DMS153 (cell line): ENCODE measurements at places on chromosomes 11 and 22.

- no peak for DNase-seq
These were observed 349.5 kb downstream of the TBC1D22A start for GRCh38 chr22:47111626-47112581.

DNA sequence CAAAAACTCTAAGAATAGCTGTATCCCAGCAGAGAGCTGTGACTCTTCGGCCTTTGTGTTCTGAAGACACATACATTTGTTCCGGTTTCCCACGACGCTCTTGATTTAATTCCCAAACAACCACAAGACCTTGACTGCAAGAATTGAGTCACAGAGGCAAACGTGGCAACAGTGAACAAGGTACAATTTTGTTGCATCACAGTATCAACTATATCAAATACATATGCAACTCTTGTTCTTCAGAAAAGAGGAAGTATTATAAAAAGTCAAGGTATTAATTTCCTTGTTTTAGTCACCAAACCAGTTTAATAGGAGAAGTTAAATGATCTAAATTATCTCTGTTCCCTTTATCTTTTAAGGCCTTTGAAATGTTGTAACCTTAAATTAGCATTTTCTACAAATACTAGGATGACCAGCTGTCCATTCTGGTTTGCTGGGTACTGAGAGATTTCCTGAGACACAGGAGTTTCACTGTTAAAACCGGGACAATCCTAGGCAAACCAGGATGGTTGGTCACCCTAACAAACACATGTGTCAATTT is 11.1 kb downstream of the HPS5 start:
- DNase-seq = no peak

GRCh38 chr11:36432738-36433137 is 77.3 kb downstream of the TRAF6 start:
- DNase-seq = no peak

GRCh38 chr11:35373284-35373933 is 45.9 kb downstream of the SLC1A2 start:
- DNase-seq = no peak

GRCh38 chr11:118838905-118839553 is 44.7 kb upstream of the CXCR5 start:
- DNase-seq = no peak

DNA sequence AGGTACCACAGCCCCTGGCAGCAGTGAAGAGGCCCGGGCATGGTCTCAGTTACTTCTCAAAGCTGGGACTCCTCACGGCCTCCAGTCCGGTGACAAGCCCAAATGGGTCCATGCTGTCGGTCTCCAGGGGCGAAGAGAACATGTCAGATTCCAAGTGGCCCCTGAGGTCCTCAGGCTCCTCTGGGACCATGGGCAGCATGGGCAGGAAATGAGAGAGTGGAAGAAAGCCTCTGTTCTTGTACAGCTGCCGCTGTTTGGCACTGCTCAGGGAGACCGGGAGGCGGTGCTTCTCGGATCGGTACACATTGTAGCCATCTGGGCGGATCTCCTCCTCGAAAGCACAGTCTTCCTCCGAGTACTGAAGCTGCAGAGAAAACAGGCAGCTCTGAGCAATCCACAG is 4.6 kb downstream of the FGF19 start:
- DNase-seq = peak; percentile 63

GRCh38 chr22:28064920-28065319 is 145.9 kb upstream of the PITPNB start:
- no peak for DNase-seq

DNA sequence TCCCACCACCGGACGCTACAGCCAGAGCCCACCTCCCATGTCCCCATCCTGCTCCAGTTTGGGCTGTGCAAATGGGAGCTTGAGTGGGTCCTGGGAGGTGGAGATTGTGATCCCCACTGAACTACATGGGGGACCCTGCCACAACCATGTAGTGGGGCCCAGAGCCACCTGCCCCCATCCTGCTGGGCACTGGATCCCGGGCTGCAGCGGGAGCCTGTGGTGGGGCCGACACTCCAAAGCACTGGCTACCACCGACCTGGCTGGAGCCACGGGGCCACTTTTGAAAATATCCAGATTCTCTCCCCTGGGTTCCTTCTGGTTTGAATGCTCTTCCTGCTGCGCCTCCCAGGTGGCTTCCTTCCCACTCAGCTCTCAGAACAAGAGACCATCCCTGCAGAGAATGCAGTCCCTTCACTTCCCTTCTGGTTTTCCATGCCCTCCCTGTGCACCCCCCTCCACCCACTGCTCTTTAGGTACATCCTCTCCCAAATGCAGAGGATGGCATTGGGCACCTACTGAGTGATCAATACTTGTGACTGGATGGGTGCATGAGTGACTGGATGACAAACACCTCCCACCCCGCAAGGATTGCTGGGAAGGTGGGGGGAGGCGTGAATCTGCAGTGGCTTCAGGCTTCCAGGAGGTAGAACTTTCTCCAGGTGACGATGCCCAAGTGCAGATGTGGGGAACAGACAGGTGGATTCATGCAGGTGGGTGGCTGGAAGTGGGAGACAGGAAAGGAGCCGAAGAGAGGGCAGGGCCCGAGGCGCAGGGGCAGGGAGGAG is 846 bp upstream of the UNC93B1 start:
- DNase-seq = no peak

DNA sequence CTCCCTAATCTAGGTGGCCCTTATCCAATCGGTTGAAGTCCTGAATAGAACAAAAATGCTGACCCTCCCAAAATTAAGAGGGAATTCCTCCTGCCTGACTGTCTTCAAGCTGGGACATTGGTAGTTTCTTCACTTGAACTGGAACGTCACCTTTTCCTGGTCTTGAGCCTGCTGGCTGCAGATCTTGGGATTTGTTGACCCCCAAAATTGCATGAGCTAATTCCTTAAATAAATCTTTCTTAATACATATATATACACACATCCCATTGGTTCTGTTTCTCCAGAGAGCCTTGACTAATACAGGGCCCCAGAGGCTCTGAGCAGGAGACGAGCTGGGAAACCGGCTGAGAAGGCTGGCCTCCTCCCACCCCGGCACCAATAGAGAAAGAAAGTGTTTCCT is 46.2 kb downstream of the TRIM29 start:
- DNase-seq = no peak

DNA sequence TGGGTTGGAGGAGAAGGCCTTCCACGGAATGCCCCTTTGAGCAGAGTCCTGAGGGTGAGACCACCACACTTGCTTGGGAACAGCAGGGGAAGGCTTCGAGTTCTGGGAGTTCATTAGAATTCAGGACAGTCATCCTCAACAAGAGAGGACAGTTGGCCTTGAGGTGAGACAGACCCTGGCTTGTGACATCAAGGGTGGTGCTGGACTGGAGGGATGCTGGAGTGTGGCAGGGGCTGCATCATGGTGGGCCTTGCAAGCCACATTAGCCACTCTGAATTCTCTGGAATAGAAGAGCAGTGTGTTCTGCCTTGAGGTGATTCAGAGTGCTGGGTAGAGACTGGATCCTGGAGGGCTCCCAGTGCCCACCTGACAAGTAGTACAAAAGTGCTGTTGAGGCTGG is 26.3 kb downstream of the APLP2 start:
- DNase-seq = no peak

DNA sequence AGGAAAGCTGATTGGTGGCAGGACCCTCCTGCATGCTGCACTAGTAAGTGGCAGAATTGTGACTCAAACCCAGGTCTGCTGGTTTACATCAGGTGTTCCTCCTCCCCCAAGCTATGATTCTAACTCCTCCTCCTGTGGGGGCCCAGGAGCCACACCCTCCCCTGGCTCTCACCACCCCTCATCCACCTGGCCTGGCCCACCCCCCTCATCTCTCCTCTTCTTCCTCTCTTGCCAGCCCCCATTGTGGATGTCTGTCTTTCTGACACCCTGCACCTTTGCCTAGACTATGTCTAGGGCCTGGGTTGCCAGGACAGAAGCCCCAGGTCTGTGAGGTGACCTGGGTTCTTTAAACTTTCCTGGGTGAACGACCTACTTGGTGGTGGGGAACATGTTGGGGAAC is 59.9 kb downstream of the GRIK4 start:
- DNase-seq = no peak

DNA sequence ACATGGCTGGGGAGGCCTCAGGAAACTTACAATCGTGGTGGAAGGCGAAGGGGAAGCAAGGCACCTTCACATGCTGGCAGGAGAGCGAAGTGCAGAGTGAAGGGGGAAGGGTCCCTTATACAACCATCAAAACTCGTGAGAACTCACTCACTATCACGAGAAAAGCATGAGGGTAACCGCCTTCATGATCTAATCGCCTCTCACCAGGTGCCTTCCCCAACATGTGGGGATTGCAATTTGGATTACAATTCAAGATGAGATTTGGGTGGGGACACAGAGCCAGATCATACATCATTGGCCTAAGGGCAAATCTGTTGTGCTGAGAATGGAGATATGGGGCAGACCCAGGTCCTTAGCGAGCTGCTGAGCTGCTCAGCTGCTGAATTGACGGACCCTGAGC is 13.1 kb downstream of the C1QTNF6 start:
- DNase-seq = no peak
